ENCODE measurements at places on chromosomes 16 and 17. TPM values are rescaled to one million over a fixed set of nuclear protein-coding genes. Genes with fewer than 3 reads are reported as not detected.

The KRTAP1-1 gene
- not detected for total RNA-seq

The MPG gene
- total RNA-seq = 43.8 TPM

The EFCAB13 gene
- total RNA-seq = 4.9 TPM

GRCh38 chr17:8506145-8506544 lies 70.5 kb downstream of the NDEL1 start:
- DNase-seq = no peak

GRCh38 chr16:85033171-85033570 lies 5.6 kb downstream of the KIAA0513 start:
- DNase-seq = no peak

DNA sequence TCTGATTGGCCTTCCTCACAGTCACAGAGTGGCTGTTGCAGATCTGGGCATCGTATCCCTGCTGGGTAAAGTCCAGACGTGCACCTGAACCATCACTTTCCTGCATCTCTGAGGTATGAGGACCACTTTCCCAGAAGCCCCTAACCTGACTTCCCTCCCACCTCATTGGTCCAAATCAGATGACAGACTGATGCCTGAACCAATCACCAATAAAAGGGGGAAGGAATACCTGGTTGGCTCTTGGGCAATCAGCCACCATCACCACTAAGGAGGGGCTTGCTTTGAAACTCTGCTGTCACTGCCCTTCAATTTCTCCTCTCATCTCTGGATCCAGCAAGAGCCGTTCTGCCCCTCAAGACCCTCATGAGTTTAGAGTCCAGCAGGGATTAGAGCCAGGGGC lies 13.6 kb upstream of the WFDC1 start:
- no peak for DNase-seq

GRCh38 chr16:30910427-30911029 lies 12.8 kb upstream of the FBXL19 start:
- DNase-seq = no peak
